ENCODE measurements at places on chromosomes 5 and 9.

DNA sequence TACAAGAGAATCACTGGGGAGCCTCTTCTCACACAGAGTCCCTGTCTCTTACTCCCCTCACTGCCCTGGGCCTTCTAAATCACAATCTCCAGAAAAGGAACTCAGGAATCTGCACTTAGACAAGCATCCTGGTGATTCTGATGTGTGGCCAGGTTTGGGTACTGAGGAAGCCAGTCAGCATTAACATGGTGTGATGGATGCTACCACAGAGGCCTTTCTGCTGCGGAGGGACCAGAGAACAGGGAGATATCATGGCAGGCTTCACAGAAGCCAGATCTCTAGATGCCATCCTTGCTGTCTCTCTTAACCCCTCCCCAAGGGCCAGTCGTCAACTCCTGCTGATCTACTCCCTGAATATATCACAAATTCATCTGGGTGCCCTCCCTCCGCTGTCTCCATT lies 1.6 kb downstream of the ANKS6 start:
- DNase-seq, result no peak

GRCh38 chr5:156164306-156164705 lies 162.7 kb upstream of the SGCD start:
- DNase-seq, result no peak

DNA sequence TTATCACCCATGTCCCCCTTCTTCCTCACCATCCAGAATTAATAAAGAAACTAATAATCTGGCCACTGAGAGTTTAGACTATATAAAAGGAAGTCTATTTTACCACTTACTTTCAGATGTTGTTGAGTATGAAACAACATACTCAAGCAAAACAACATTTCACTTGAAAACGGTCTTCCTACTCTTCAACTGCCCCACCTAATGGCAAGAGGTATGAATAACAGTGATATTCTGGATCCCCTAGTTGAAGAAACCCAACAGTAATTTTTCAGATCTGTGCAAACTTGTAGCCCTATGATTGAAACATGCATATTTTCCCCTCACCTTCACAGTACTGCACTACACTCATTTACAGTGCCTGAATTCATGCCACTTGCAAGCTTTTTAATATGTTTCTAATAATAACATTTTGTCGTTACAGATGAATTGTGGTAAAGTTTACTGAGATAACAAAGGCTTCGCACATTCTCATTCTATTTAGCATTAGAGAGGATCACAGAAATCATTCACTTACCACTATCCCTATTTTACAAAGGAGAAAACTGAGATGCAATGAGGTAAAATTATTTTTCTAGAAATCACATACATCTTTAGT lies 267.9 kb upstream of the PDE4D start:
- DNase-seq, result peak; percentile 10

- no peak for DNase-seq
Measured at GRCh38 chr5:163565492-163565891, 60.1 kb downstream of the MAT2B start.

DNA sequence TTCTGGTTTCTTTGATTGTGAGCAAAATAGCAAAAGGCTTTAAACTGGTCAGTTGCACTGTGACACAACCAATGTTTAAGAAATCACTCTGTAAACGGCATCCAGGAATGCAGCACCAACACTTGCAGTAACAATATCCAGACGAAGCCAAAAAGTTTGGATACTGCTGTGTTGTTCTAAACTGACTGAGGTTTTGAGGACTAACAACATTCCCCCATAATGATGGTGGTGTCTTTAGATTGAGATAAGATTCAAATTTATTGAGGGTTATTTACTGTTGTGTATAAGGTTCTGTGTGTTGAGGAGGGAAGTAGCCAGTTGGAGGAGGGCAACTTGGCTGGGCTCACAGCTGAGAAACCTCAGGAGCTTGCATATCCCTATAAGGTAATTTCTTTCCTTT lies 353.6 kb downstream of the BNC2 start:
- no peak for DNase-seq
